ENCODE measurements at places on chromosomes 7 and 10. TPM values are rescaled to one million over a fixed set of nuclear protein-coding genes. Genes with fewer than 3 reads are reported as not detected.

The WEE2 gene
- total RNA-seq, result not detected

GRCh38 chr7:155375337-155376277, 77.9 kb downstream of the INSIG1 start:
- DNase-seq, result no peak
- H3K27me3 ChIP-seq, result peaks cover 87% of the 10 kb centered on the region
- peak overlapping the region; percentile 20 for H3K27ac ChIP-seq
- H3K36me3 ChIP-seq, result peaks cover 7% of the 10 kb centered on the region
- H3K4me3 ChIP-seq, result no peak overlapping the region

The RPEL1 gene
- not detected for total RNA-seq

GRCh38 chr7:120993553-120994191, 5.2 kb downstream of the CPED1 start:
- H3K27me3 ChIP-seq, result peaks cover 43% of the 10 kb centered on the region
- H3K4me1 ChIP-seq, result peaks cover 15% of the 10 kb centered on the region
- no peak for DNase-seq
- H3K4me3 ChIP-seq, result no peak overlapping the region
- H3K36me3 ChIP-seq, result no peaks in the 10 kb centered on the region

The MALSU1 gene
- total RNA-seq, result 41.1 TPM

The SEMA3D gene
- not detected for total RNA-seq

DNA sequence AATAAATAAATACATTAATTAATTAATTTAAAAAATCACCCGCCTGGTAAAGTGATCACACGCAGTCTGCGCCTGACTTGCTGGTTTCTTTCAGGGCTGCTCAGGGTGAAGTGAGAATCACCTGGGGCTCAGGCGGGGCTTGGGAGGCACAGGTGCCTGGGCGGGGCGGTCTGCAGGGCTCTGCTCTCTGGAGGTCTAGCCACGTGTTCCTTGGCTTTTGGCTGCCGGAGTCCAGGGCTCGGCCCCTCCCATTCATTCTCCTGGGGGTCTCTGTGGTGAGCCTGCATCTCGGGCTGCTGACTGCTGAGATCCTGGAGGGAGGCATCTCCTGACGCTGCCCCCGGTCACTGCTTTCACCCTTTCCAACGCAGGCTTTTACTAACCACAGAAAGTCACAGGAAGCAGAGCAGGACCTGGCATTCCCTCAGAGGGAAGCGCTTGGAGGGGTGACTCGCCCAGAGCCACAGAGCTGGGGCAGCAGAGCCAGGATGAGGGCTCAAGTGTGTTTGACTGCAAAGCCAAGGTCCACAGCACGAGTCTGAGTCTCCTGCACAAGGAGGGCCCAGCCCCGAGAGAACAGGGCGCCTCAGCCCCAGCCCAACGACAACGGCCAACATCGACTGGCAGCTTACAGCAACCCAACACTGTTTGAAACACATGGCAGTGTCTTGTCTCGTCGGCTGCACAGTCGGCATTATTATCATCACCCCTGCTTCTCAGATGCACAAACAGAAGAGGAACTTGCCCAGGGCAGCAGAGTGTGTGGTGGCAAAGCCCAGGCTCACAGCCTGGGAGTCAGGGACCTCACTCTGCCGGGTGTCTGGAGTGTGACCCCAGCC, 22.4 kb upstream of the MNX1 start:
- DNase-seq, result no peak
- no peak overlapping the region for H3K27ac ChIP-seq
- H3K27me3 ChIP-seq, result peaks cover 33% of the 10 kb centered on the region
- H3K36me3 ChIP-seq, result no peaks in the 10 kb centered on the region
- peaks cover 4% of the 10 kb centered on the region for H3K4me1 ChIP-seq
- no peak overlapping the region for H3K4me3 ChIP-seq

- no peaks in the 10 kb centered on the region for H3K4me1 ChIP-seq
- H3K4me3 ChIP-seq, result no peak overlapping the region
- DNase-seq, result no peak
Observed at GRCh38 chr7:57412168-57412567, 37.8 kb upstream of the ZNF716 start.

The RHOBTB1 gene
- 0.06 TPM for total RNA-seq

The C10orf143 gene
- 5.8 TPM for total RNA-seq

DNA sequence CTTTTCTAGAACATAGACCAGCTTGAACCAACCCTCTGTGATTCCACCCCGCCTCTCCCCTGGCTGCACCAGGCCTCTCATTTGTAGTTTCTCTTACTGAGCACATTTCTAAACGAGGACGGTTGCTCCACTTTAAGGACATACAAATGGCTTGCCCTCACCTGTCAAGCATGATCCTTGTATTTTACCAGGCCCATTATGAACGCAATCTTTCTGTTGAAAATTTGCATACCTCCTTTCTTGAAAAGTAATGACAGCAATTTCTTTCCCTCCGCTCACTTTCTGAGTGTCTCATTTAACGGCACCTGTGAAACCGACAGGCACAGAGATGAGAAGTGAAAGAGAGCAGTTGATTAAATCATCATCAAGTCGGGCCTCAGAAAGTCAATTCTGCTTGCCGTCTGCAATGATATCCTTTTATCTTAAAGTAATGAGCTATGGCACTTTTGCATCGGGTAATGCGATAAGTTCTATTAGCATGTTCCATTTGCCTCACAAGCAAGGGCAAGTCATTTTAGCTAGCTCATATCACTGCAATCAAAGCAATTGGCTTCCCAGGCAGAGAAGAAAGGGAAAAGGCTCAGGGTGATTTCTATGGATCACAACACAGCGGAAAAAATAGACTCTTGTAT, 705.6 kb upstream of the GALNT17 start:
- H3K4me3 ChIP-seq, result no peak overlapping the region
- peaks cover 3% of the 10 kb centered on the region for H3K27me3 ChIP-seq
- no peak overlapping the region for H3K27ac ChIP-seq
- H3K4me1 ChIP-seq, result no peaks in the 10 kb centered on the region
- H3K36me3 ChIP-seq, result no peaks in the 10 kb centered on the region

DNA sequence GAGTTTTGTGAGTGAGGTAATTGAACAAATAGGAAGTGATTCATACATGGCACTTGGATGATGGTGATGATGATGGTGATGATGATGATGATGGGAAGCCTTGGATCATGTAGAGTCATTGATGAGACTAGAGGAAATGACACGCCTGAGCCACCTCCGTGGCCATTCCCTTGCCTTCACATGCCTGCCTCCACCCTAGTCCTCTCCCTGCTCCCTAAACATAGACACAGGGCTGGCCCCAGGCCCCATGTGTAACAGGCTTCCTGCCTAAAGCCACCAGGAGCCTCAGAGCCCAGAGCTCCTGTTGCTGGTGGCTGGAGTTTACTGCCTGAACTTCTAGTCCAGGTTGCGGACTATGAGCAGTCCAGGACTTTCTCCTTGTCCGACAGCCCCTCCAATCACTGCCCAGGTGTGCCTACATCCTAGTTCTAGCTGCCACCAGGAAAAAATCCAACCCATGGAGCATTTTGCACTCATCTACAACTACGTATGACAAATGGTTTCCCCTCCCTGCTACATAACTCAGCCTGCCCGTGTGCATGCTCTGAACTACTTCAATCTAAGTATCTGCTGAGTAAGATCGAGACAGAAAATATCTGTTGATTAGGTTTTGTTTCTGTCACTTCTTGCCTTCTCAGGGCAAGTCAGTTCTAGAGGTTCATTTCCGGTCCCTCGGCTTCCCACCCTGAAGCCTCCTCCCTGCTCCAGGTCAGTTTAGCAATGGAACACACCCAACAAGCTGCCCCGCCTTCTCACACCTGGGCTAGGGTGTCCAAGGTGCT, 35.5 kb upstream of the KDM7A start:
- H3K27me3 ChIP-seq, result no peaks in the 10 kb centered on the region
- no peak overlapping the region for H3K4me3 ChIP-seq
- H3K4me1 ChIP-seq, result peaks cover 69% of the 10 kb centered on the region
- peak overlapping the region; percentile 91 for H3K27ac ChIP-seq
- DNase-seq, result peak; percentile 34

GRCh38 chr10:34116220-34116641, 698.9 kb downstream of the PARD3 start:
- no peaks in the 10 kb centered on the region for H3K27me3 ChIP-seq
- no peak for DNase-seq
- H3K4me3 ChIP-seq, result no peak overlapping the region
- no peak overlapping the region for H3K27ac ChIP-seq

- peaks cover 19% of the 10 kb centered on the region for H3K27me3 ChIP-seq
- peaks cover 64% of the 10 kb centered on the region for H3K4me1 ChIP-seq
- peak overlapping the region; percentile 85 for H3K27ac ChIP-seq
- DNase-seq, result no peak
- no peak overlapping the region for H3K4me3 ChIP-seq
Observed at GRCh38 chr7:1926908-1927306, 256.8 kb downstream of the ELFN1 start.

- no peak for DNase-seq
- H3K4me3 ChIP-seq, result no peak overlapping the region
- H3K4me1 ChIP-seq, result no peaks in the 10 kb centered on the region
- peaks cover 7% of the 10 kb centered on the region for H3K27me3 ChIP-seq
- H3K27ac ChIP-seq, result no peak overlapping the region
- H3K36me3 ChIP-seq, result no peaks in the 10 kb centered on the region
Observed at GRCh38 chr10:86282664-86283465, 83.7 kb downstream of the GRID1 start.

- H3K36me3 ChIP-seq, result peaks cover 50% of the 10 kb centered on the region
- peak overlapping the region; percentile 98 for H3K27ac ChIP-seq
- peaks cover 80% of the 10 kb centered on the region for H3K4me1 ChIP-seq
- DNase-seq, result peak; percentile 86
Observed at GRCh38 chr7:4744391-4745264, 30.8 kb upstream of the AP5Z1 start.

DNA sequence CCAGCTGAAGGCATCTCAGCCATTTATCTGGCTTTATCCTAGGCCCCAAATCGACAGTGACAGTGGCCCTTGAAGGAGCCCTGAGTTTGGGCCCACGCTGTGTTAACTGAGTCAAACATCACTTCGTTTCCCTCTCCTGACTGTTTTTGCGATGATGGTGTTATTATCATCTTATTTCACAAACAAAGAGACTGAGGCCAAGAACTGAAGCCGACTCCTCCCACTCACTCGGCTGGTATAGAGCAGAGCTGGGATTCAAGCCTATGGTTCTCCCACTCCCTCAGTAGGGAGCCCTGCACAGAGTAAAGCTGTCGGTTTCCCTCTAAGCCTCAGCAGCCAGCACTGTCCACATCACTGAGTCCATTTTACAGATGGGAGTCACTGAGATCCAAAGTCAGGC, 141.0 kb downstream of the CDH23 start:
- DNase-seq, result no peak
- no peaks in the 10 kb centered on the region for H3K27me3 ChIP-seq
- H3K4me1 ChIP-seq, result no peaks in the 10 kb centered on the region
- H3K4me3 ChIP-seq, result no peak overlapping the region

The IGF2BP3 gene
- 1.2 TPM for total RNA-seq

- no peak overlapping the region for H3K4me3 ChIP-seq
- H3K27ac ChIP-seq, result no peak overlapping the region
- no peaks in the 10 kb centered on the region for H3K36me3 ChIP-seq
- DNase-seq, result no peak
- H3K4me1 ChIP-seq, result peaks cover 5% of the 10 kb centered on the region
Observed at GRCh38 chr10:43861966-43862751, 213.5 kb upstream of the ZNF32 start.

The HTR7 gene
- not detected for total RNA-seq
